ENCODE measurements at places on chromosomes 13 and 19.

DNA sequence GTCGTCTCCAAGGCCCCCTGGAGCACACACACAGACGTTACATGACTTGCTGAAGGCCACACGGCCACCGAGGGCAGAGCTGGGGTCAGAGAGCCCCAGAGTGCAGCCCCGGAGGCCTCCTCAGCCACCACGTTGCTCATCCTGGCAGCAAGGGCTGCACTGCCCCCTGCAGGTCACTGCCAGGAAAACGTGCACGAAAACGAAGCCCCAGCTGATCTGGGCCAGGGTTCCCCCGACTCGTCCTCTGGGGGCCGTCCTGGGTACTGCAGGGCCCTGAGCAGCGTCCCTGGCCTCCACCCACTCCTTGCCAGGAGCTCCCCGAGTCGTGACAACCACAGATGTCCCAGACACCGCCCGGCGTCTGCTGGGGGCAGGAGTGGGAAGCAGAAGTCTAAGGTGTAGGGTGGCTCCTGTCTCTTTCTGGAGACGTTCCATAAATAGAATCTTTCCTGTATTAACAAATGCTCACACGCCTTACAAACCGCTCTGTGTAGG is 3.4 kb downstream of the TPGS1 start:
- DNase-seq = peak; percentile 91

DNA sequence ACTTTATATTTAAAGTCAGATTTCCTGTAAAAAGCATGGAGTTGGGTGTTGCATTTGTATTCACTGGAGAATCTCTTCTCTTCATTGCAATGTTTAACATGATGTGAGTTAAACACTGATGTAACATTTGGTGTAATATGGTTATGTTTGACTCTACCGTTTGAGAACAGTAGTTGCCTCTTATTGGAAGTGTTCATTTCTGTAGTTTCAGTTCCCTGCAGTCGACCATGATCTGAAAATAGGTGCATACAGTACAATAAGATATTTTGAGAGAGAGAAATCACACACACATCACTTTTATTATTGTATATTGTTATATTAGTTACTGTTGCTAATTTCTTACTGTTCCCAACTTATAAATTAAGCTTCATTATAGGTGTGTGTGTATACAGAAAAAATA is 105.2 kb upstream of the SPACA7 start:
- no peak for DNase-seq

- DNase-seq = no peak
Observed at GRCh38 chr19:45216667-45217066, 28.5 kb downstream of the EXOC3L2 start.

DNA sequence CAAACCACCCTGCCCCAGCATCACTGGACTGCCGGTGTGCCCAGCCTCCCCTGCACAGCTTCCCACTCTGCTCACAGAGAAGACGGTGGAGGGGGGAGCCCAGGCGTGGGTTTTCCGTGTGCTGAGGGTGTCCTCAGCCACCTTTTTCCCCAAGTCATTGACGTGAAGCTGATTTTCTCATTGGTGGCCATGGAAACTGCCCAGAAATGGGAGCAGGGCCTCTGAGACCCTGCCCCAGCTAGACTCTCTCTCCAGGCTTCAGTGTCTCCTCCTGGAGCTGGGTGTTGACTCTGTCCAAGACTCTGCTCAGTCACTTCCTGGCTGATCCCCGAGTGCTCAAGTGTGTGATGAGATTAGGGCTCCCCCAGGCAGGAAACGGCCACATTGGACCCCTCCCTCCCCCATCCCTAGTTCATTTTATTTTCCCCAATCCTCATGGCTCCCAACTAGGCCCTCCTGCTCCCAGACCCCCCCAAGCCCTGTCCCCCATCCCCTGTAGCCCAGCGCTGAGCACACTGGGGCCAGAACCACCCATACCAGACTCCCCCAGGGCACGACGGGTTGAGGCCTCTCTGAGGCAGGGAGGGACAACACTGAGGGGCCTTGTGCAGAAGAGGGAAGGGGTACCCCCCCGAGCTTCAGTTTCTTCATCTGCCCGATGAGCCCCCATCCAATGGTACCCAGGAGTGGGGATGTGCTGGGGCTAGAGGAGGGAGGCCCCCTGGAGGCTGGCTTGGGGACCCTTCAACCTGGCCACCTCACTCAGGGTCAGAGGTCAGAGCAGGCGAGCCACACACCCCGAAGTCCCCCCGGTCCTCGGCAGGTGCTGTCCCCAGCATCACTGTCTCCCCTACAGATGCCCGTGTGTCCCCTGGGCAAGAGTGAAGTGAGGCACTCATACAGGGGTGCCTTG is 1.2 kb upstream of the F2RL3 start:
- DNase-seq = peak; percentile 54

DNA sequence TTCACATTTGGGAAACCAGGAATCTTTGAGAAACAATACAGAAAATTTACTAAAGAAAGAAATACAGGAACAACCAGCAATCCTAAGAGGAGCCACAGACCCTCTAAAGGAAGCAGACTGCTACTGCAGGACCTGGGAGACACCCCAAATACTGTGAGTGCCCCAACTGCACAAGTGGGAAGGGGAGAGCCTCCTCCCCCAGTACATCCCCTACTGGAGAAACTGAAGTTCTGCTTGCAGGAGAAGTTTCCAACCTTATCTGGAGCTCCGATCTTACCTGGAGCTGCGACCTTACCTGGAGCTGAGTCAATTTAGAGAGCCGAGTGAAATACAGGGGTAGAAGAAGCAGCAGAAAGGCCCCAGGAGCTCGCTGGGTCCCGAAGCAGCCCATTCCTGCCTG is 236.4 kb upstream of the SPRY2 start:
- DNase-seq = no peak

- peak; percentile 43 for DNase-seq
Observed at GRCh38 chr19:46710687-46711086, 6.2 kb downstream of the PRKD2 start.

DNA sequence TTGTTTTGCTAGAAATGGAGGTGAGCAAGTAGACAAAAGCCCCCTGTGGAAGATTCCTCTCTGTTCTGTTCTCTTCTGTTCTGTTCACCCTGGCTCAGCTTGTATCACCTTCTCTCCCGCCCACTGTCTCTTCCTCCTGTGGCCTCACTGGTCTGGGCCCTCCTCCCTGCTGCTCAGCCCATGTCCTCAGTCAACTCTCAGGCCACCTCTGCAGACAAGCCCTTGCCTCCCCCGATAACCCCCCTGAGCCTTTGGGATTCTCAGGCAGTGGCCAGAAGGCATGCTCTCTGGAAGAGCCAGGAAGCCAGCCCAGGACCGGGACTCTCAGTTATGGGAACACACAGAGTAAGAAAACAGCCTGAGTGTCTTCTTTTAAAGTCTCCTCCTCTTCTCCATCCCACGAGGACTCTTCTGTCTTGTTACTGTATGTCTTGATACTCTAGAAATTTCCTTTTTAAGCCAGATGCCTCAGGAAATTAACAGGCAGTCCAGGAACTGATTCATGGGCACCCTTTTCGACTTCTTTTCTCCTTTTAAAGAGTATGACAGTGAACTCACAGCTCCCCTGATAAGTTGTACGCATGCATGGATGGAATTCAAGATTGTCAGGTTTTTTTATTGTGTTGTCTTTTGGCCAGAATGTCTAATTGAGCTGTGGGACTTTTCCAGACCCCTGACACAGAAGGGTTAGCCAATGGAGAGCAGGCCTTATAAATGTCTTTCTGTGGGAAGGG is 33.7 kb downstream of the SHISA2 start:
- no peak for DNase-seq

DNA sequence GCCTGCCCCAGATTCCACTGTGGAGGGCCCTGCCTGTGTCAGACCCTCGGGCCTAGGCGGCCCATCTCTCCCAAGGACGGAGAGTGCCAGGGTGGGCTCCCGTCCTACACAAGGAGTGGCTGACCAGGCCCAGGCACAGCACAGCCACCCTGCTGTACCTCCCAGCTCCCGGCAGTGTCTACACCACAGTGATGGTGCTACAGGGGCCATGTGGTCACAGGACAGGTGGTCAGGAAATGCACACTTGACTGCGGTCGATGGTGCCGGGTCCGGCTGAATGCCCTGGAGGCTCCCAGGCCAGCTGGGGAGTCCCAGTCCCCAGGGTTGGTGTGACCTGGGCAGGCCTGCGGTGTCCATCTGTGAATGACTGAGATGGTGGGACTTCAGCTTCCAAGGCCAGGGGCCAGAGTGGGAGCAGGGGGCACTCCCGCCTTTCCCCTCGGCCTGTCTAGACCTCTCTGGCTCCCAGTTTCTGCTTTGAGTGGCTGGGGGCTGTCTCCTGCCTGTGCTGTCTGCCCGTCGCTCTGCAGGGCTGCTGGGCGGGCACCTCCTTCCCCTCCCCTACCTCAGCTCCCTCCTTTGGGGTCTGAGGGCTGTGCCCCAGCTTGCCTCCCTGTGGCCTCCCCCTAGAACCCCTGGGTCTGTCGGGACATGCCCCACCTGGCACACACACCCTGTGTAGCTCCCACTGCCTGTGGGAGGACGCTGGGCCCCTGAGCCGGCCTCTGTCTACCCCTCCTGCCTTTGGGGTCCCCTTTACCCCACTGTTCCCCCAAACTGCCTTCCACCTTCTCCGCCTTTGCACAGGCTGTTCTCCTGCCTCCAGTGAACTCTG is 12.5 kb downstream of the DDA1 start:
- no peak for DNase-seq

DNA sequence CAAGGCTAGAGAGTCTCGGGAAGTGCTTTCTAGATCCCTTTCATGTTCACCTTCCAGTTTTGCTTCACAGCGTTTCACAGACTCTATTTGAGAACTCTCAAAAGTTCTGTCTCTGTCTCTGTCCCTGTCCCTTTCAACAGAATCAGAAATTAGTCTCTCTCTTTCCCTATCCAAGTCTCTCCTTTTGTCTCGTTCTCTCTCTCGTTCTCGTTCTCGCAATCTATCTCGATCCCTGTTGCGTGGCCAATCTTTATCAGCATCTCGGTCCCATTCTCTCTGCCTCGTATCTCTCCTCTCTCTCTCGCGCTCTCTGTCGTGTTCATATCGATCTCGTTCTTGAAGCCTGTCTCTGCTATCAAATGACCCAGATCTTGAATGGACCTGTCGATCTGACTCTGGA is 85.0 kb downstream of the ZC3H13 start:
- DNase-seq = no peak

DNA sequence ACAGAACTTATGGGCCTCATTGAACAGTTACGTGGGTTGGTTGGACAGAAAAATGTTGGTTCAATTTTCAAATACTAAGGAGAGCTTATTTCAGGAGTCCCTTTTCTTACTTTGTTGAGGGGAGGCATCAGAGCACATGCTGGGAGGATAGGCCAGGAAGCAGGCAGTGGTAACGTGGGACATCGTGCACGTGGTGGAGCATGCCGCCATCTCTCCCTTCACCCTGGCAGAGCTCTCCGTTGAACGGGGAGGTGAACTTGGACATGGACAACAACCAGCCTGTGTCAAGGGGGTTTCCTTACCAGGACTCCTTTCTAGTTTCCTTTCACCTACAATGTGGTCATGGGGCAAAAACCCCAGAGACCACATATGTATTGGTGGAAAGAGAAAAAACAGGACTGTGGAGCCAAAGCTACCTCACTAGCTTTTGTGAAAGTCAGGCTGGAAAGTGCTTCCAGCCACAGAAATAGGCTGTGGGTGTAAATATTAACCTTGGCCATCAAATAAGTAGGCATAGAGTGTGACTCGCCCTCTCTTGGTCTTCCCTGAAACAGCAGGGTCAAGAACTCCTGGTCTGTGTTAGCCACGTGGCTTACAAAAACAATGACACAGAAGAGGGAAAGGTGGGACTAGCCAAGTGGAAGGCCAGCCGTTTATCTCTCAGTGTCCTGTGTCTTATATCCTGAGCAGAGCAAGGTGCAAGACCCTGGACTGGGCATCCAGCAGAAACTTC is 14.4 kb downstream of the MICOS13 start:
- DNase-seq = no peak

- peak; percentile 67 for DNase-seq
Observed at GRCh38 chr19:6521718-6522646, 8.8 kb upstream of the TNFSF9 start.

- peak; percentile 71 for DNase-seq
Observed at GRCh38 chr19:2032296-2032941, 16.9 kb upstream of the BTBD2 start.

DNA sequence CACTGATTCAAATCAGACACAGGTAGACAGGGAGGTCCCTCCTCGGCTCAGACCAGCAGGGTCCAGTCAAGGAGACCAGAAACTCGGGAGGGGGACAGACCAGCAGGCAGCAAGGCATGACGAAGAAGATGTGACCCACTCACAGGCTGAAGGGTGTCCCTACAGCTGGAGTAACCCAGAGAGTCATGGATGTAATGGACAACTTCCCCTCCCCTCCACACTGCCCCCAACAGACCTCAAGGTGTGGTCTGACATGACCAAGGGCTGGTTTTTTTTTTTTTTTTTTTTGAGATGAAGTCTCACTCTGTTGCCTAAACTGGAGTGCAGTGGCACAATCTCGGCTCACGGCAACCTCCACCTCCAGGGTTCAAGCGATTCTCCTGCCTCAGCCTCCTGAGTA is 34.1 kb downstream of the PBX4 start:
- DNase-seq = no peak

GRCh38 chr13:92864584-92865284 is 361.9 kb upstream of the GPC6 start:
- DNase-seq = no peak

DNA sequence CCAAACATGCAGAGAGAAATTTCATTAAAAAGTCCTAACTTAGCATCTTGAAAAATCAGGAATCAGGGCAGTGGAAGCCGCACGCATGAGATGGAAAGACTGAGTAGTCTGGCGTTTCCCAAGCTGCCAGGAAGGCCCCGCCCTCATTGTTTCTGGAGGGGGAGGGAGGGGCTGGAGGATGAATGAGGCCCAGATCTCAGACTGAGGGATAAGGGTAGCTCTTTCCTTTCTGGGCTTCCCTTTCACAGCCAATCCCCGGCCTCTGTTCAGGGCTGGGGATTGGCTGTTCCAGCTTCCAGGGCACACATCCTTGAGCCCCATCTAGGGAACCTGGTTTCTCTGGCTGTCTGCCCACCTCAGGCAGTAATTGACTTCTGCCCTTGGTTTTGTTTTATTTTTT is 7.3 kb downstream of the C19orf53 start:
- DNase-seq = no peak

DNA sequence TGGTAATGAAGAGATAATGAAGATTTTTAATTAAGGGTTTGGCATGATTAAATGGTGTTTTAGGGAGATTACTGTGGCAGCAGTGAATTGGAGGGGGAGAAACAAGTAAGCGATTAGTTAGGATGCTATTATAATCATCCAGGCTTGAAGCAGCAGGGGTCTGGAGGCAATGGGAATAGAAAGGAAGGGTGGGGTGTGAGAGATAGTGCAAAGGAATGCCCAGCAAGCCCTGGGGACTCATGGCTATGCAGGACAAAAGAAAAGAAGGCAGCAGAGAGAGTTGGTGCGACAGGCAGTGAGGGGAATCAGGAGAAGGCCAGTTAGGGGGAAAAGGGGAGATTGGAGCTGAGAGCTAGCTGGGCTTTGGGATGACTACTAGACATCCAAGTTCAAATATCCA is 34.5 kb downstream of the SOX21 start:
- DNase-seq = no peak

DNA sequence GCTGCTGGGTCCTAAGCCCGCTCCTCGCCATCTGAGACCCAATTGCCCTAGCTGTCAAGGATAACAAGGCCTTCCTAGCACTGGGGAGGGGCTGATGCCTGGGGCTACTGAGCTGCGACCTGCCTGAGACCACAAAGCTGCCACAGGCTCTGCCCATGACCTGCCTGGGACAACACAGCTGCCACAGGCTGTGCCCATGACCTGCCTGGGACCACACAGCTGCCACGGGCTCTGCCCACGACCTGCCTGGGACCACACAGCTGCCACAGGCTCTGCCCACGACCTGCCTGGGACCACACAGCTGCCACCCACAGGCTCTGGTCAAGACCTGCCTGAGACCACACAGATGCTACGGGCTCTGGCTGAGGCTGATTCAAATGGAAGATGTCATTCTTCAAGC is 54.8 kb downstream of the EPS15L1 start:
- no peak for DNase-seq
